ENCODE measurements at places on chromosomes 6 and 20. TPM values are rescaled to one million over a fixed set of nuclear protein-coding genes. Genes with fewer than 3 reads are reported as not detected.

Gene MAS1
- total RNA-seq = not detected

Gene ARFGEF3
- 15.3 TPM for total RNA-seq

Gene MLN
- not detected for total RNA-seq

Gene CHD6
- total RNA-seq = 85.6 TPM

Gene PACSIN1
- 0.47 TPM for total RNA-seq

Gene LINC00237
- not detected for total RNA-seq

Gene BPIFA2
- total RNA-seq = not detected

Gene MICAL1
- total RNA-seq = 782 TPM

Gene TNXB
- total RNA-seq = 6.0 TPM

Gene SPINT3
- total RNA-seq = not detected

Gene PHACTR2
- 9.7 TPM for total RNA-seq

Gene INSM1
- total RNA-seq = 332 TPM

Gene PSORS1C1
- not detected for total RNA-seq

Gene CCN2
- 1.2 TPM for total RNA-seq

Gene THBD
- not detected for total RNA-seq

Gene ECI2
- total RNA-seq = 18.7 TPM

Gene CGA
- total RNA-seq = not detected

Gene SUMO4
- total RNA-seq = 1.3 TPM

Gene CRISP3
- not detected for total RNA-seq

Gene FOXF2
- total RNA-seq = 0.71 TPM

Gene EIF6
- 85.2 TPM for total RNA-seq

Gene HDGFL1
- total RNA-seq = not detected

Gene C20orf96
- 61.1 TPM for total RNA-seq

Gene CYP39A1
- 0.17 TPM for total RNA-seq

Gene ABHD16B
- not detected for total RNA-seq

Gene CD24
- 782 TPM for total RNA-seq

Gene FAM217A
- total RNA-seq = not detected

Gene ADGRF1
- total RNA-seq = not detected

Gene SIGLEC1
- not detected for total RNA-seq

Gene PDE7B
- total RNA-seq = not detected

Gene TMC2
- not detected for total RNA-seq

Gene EFCAB8
- not detected for total RNA-seq

Gene OR12D3
- not detected for total RNA-seq

Gene CD83
- 0.34 TPM for total RNA-seq

Gene ARG1
- not detected for total RNA-seq

Gene SAMD5
- total RNA-seq = 1.6 TPM

Gene SFTA2
- not detected for total RNA-seq

Gene IRF4
- total RNA-seq = 0.37 TPM

Gene KHDC1
- total RNA-seq = 5.8 TPM
